Activated CD4-positive, alpha-beta T cell treated with anti-CD3 and anti-CD28 coated beads, Interleukin-2, amount 10 ng/mL, durations not matched to agents 7 days and 5 days (primary cell): ENCODE measurements at places on chromosomes 1 and 21.
A peak's percentile ranks its signal among the peaks of the same experiment; 100 is the strongest.

DNA sequence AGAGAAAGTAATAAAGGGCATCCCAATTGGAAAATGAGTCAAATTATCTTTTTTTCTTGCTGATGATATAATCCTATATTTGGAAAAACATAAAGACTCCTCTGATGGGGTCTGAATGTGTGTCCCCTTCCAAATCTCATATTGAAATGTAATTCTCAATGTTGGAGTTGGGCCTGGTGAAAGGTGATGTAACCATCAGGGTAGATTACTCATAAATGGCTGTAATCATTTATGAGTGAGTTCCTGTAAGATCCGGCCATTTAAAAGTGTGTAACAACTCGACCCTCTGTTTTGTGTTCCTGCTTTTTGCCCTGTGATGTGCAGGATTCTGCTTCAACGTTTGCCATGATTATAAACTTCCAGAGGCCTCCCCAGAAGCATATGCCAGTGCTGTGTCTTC lies 44.3 kb upstream of the MAP1LC3C start:
- no peak for DNase-seq

DNA sequence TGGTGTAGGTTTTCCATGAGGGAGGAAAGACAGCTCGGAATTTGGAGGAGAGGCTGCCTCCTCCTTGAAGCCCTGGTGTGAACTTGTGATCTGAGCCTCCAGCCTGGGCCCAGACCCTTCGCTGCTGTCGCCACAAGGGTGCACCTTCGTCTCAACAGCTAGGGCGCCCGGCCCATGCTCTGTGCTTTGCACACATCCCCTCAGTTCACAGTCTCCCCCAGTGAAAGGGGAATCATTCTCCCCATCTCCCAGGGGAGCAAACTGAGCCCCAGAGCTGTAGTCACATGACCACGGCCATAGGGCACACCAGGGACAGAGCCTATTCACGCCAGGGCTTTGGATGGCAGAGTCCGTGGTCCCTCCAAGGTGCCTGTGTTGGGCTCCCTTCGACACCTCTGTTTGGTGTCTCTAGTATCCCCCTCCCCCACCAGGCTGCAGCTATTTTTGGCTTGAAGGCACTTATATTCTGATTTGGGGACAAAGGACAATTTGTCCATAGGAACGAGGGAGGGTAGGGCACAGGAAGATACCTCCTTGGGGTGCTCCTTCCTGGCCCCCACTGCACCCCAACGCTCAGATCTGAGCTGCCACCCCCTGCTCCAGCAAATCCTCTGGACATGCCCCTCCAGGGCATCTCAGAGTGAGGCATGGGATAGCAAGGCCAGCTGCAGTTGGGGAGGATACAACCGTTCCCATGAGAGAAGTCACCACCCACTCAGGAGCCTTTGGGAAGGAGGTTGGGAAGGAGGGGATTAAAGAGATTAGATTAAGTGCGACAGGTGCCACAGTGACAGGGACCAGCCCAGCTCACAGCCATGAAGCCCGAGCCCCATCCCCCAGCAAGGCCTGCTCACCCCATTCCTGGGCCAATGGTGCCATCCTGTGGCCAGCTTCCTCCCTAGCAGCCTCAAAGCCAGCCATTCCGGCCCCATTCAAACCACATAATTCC lies 15.7 kb downstream of the MATN1 start:
- DNase-seq: peak; percentile 59

GRCh38 chr21:34820051-34820450 lies 151.3 kb downstream of the CLIC6 start:
- DNase-seq: no peak

GRCh38 chr1:94560333-94560732 lies 18.8 kb upstream of the F3 start:
- DNase-seq: no peak

GRCh38 chr1:116529681-116530080 lies 41.1 kb downstream of the CD58 start:
- no peak for DNase-seq

DNA sequence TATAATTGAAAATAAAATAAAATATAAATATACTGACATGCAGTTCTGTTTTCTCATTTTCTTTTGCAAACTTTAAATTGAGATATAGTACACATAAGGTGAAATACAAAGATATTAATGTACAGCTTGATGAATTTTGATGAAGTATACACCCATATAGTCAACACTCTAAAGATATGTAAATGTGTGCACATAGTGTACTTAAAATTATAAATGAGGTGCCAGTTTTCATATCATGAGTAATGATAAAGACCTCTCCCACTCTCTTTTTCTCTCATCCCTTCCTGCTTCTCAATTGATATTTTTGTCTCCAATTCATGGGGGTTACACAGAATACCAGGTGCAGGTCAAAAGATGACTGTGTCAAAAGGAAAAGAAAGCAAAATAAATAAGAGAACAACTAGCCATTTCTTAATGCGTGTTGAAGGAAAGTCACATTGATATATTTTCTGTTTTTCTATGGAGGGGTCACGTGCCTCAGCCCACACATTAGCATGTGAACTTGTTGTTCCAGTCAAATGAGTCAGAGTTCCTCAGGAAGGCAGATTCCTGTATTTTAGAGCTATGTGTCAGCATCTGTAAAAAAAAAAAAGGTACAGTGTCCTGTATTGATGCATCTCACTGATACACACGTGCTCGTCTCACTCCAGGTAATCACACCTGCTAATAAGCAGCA lies 64.3 kb upstream of the HOOK1 start:
- DNase-seq: no peak

DNA sequence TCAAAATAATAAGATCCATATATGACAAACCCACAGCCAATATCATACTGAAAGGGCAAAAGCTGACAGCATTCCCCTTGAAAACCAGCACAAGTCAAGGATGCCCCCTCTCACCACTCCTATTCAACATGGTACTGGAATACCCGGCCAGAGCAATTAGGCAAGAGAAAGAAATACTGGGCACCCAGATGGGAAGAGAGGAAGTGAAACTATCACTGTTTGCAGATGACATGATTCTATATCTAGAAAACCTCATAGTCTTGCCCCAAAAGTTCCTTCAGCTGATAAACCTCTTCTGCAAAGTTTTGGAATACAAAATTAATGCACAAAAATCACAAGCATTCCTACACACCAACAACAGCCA lies 442.7 kb downstream of the PTBP2 start:
- no peak for DNase-seq

DNA sequence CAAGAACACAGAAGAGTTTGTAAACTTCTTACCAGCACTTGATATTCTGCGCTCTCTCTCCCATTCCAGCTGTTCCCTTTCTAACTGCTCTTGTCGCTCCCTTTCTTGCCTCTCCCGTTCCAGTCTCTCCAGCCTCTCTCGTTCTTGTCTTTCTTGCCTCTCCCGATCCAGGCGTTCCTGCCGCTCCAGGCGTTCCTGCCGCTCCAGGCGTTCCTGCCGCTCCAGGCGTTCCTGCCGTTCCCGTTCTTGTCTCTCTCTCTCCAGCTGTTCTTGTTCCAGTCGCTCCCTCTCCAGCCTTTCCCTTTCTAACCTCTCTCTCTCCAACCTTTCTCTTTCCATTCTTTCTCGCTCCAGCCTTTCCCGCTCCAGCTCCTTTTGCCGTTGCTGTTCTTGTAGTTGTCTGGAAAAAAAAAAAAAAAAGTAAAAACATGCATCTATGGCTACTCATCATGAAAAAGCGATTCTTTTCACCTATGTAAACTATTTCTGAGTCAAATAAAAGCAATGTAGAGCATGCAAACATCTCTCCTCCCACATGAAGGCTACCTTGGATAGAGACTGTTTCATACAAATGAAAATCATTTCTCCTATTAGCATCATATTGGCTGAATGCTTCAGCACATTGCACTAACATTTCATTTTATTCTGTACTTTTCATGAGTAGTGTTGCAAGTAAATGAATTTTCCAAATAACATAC lies 91.5 kb upstream of the LBR start:
- no peak for DNase-seq

DNA sequence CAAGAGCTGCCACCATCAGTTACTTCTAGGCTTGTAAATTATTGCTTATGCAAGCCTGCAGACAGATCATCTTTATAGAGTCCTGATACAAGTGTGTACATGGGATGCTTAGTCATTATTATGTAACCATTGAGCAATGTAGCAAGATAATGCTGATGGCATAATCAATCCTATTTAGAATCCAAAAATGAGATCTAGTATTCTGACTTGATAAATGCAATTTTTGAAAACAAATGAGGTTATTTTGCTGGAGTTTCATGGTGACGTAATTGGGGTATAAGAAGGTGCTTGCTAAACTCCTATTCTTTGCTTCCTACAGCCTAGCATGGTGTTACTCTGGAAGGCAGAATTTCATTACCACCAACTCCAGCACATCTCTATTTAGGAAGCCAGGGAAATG lies 801.7 kb upstream of the PRMT6 start:
- no peak for DNase-seq

- no peak for DNase-seq
Measured at GRCh38 chr1:35748326-35748725, 21.5 kb downstream of the CLSPN start.

GRCh38 chr1:53267761-53268160 lies 29.4 kb upstream of the MAGOH start:
- no peak for DNase-seq
